ENCODE measurements at places on chromosomes 7 and 10.

- DNase-seq = peak; percentile 63
Observed at GRCh38 chr10:32207544-32207943, 139.4 kb downstream of the EPC1 start.

- no peak for DNase-seq
Observed at GRCh38 chr7:2175514-2175913, 57.2 kb downstream of the MAD1L1 start.

DNA sequence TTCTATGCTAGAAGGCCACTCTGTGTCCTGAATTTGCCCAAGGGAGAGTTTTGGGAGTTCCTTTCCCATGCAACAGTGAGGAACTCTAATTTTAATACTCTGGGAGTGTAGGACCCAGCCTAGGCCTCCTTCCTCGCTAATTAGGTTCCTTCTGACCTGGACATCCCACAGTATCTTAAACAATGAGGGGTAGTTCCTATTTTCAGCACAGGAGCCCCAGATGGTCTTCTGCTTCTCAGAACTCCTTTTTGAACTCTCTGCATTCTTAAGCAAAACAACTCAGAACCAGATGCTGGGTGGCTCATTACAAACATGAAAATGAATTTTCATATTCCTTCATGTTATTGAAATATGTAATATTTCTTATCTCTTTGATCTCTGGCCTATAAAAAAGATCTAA is 116.9 kb downstream of the LRMDA start:
- no peak for DNase-seq

- DNase-seq = no peak
Observed at GRCh38 chr7:76149847-76150691, 51.6 kb upstream of the SRRM3 start.

DNA sequence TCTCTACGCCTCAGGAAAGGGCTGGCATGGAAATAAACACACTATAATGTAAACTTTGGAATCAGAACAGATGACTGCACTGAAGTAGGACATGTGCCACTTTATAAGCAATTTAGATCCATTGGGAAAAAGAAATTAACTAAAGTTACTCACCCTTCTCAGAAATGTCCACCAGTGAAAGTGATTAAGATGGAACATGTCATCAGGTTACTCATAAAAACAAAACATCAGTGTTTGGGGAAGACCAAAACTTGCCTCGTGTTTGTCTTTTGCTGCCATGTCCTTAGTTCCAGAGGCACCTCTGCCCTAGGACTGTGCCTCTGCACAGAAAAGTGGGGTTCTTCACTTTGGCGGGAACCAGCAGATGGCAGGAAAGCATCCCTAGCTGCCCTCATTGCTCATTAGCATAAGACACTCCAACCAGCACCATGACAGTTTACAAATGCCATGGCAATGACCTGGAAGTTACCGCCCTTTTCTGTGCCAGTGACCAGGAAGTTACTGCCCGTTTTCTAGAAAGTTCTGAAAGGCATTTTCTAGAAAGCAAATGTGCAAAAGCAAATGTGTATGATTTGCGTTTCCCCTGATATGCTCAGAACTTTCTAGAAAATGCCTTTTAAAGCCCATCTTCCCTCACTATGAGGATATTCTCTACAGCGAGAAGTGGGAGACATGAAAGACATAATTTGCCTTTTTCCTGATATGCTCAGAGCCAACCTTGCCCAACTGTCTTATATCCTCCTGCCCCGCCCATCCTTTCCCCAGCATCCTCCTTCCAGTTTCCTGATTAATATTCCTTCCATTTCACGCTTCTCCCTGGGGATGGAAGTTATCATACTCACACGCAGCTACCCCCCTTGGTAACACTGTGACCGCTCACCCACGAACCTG is 258.2 kb downstream of the USP6NL start:
- DNase-seq = no peak

DNA sequence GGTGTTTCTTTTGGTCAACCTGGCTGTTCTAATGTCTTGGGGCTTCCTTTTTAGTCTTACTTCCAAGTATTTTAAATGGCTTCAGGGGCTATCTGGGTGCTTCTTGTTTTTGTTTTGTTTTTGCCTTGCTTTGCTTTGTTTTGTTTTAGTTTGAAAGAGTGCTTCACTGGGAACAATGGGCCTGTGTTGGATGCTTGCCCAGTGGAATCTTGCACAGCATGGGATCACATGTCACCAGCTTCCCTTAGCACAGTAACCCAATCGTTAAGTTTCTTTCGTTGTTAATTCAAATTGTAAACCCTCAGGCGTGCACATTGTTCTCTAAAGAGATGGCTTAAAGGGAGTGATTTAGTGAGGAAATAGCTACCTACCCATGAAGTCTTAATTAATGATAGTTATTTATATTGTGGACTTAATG is 8.9 kb downstream of the COL17A1 start:
- no peak for DNase-seq

- peak; percentile 24 for DNase-seq
Observed at GRCh38 chr10:69413221-69413865, 3.4 kb downstream of the TACR2 start.

DNA sequence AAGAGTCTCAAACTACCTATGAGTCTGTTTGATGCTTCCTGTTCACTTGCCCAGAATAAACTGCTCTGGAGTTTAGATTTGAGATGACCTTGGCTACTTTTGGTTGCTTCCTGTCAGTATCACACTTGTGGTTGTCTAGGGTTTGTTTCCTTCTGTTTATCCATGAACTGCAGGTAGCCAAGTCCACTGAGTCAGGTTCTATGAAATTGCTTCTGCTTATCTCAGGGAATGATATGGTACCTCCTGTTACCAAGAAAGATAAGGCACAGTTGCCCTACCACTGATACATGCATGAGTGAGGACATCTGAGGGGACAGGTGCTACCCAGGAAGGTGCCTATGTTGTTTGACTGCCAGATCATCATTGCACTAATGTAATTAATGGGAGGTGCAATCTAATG is 15.8 kb upstream of the EEPD1 start:
- no peak for DNase-seq

DNA sequence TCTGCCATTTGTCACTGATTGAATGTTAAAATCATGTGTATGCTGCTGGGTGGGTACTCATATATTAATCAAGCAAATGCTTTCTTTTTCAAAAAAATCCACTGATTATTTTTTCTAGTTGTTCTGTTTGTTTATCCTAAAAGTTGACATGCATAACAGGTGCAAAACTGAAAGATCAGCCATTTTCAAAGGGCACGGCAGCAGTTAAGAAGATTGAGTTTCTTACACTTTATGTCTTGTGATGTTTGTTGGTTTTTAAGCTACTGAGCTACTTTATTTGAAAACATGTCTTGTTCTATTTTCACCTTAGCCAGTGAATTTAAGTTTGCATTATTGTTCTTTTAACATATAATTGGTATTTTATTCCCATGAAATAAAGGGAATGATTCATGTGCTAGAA is 45.8 kb downstream of the PPP1R3A start:
- DNase-seq = no peak

DNA sequence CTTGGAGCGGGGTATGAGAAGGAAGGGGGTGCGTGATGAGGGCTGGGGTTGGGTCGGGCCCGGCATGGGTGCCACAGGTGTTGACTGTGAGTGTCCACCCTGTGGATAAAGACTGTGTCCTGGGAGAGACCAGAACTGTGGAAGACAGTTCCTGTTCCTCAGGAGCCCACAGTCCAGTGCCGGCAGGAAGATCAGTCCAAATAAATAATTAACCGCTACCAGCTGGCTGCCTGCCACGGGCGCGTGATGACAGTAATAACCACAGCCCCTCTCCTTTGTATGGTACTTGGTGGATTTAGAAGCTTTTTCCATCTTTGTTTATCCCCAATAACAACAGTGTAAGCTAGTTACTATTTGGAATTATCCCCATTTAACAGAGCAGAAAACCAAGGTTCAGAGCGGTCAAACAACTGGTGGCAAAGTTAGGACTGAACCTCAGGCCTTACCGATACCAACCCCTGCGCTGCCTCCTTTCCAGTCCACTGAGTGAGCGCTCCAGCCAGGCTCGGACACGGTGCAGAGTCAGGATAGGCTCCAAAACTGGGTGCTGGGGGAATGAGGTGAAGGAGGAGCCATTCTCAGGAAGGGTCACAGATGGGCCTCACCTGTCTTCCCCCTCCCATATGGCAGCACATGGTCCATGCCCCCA is 5.1 kb downstream of the ZMIZ1 start:
- DNase-seq = no peak

DNA sequence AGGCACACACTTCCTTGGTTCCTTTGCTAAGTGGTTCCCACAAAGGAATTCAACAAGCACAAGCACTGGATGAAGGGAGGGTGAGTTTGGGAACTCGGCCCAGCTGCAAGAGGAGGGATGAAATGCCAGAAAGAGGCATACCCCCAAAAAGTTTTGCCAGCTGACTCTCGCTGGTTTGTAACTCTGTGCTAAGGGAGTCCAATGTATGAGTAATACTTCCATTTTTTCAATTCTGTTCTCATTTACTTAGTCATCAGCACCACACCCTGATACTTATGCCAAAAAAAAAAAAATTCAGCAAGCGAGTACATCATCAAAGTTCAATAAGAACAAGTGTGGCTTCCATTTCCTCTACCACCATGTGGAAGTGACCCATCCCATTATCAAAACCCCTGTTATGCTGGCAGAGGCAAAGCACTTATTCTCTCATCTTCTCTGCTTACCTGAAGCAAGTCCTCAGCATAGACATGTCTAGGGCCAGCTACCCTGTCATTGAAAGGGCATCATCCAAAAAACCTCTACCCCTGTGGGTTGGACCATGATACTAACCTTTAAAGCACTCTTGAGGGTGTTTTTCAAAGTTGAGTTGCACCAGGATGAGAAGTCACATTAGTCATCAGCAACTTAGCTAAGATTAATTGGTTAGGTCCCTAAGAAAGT is 6.9 kb upstream of the HYCC1 start:
- DNase-seq = peak; percentile 11

DNA sequence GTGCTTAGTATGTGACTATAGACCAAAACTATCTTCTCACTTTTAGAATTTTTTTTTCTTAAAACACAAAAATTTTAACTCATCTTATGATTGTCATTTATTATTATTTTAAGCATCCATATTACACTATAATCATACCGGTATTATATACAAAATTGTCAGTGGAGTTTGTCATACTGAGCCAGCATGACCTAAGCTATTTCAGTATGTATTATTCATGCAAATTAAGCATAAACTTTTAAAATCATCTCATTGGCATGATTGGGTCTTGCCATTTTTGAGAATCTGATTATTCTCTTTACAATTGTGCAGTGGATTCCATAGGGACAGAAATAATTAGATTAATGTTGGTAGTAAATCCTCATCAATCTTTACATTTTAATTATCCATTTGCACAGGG is 46.2 kb upstream of the STMP1 start:
- DNase-seq = no peak

- no peak for DNase-seq
Observed at GRCh38 chr10:35382096-35382495, 45.8 kb downstream of the CCNY start.

GRCh38 chr10:103960103-103960502 is 6.8 kb upstream of the SLK start:
- no peak for DNase-seq

- no peak for DNase-seq
Observed at GRCh38 chr10:125871338-125871737, 9.8 kb downstream of the DHX32 start.

GRCh38 chr10:34726862-34727261 is 88.2 kb downstream of the PARD3 start:
- DNase-seq = no peak

DNA sequence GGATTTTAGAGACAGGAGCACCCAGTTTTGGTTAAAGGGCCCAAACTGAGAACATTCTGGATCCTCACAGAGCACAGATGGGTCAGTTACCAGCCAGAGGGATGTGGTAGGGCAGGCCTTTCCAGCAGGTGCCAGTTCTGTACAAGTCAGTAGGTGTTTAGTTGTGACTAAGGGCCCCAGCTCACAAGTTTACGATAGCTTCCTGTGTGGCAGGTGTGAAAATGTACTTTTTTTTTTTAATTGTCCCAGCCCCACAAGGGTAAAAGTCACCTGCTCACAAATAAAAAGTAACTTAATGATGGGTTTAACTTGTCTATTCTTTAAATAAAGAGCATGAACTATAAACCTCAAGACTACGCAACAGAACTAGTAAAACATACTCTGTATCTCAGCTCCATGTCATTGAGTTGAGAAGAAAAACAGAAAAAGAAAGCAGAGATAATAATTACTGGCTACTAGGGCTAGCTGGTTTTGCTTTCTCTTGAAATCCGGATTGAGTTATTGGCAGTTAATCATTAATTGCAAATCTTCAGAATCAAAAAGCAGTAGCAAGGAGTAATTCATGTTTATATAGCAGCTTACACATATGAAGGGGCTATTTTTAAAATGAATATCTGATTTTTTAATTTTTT is 15.4 kb downstream of the NFE2L3 start:
- DNase-seq = peak; percentile 35

DNA sequence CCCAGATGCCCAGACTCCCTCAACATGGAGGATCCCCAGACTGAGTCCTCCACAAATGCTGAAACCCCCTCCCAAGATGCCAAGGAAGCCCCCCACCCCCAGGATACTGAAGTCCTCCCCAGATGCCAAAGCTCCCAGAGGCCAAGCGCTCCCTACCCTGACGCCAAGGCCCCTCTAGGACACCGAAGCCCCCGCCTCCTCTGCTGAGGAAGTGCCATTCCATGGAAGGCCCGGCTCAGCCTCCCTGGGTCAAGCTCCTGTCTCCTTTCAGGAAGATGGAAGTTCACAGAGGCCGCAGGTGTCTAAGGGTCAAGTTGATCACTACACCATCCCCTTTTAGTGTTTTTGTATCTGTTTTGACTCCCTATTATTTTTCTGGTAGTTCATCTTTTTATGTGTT is 606.8 kb downstream of the DNAJB6 start:
- no peak for DNase-seq

DNA sequence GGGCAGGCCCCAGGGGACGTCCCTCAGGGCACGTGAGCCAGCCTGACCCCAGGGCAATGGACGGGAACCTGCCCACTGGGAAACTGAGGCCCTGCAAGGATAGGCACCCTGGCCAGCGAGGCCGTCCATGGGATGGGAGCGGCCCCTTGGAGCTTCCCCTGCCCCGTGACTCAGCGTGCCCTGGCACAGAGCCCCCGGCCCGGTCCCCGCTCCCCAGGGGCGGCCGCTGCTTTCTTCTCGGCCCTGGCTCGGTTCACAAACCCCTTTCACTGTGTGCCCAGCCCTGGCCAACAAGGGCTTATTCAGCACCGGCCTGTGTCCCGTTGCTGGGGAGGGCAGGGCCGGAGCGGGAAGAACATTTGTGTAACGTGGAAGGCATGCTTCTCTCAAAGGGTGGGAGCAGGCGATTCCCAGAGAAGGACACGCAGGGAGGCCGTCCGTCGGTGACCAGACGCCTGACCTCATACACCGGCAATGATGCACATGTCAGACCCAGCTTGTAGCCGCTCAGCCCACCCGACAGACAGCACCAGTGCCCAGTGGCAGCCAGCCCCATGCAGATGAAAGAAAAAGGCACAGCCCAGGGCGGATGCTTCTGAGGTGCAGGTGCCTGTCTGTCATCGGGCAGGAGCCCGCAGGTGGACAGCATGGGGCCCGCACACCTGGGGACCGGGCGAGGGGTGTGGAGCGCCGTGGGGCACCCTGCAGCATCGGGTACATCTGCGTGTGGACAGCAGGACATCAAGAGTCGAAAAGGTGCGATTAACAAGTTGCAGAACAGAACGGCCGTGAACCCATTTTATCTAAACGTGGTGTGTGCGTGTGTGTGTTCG is 94.5 kb downstream of the PDGFA start:
- DNase-seq = no peak

All from CD4-positive, alpha-beta T cell treated with Interferon alpha-2 for 1 hour (primary cell).